ENCODE measurements at places on chromosomes 5 and 9. TPM values are rescaled to one million over a fixed set of nuclear protein-coding genes. Genes with fewer than 3 reads are reported as not detected.

DNA sequence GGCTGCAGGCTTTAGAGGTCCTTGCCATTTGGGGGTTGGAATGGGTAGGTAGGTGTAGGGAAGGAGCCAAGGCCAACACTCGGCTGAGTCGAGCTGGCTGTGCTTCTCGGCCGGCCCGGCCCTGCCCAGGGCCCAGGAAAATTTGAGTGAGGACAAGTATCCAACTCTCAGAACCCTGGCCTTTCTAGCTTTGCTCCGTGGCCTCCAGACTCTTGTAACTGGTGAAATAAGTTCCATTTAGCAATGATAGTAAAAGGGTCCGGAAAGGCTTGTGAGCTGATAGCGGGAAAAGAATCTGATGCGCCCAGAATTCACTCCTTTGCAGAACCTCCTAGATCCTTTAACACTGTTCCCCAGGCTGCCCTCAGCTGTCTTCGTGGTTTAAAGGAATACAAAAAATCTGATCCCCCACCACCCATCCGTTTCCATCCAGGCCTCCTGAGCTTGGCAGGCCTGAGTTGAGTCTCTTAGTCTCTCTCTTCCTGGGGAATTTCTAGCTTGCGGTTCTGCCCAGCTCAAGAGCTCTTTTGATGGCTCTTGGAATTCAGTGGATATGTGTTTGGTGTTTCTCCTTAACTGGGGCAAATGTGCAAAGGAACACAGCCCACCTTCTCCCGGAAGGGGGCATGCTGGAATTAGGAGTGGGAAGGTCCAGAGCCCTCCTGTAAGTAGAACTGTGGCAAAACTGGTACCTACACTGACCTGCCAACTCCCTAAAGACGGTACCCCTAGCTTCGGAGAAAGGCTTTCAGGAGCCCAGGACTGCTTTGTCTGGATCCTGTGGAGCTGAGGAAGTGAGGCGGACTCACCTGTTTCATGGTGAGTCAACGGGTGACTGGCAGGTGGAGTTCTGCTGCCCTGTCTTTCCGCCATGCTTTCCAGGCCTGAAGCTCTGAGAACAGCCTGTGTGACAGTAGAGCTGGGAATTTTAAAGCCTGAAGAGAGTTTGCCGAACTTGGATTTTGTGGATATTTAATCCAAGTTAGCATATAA lies 1.7 kb downstream of the DMRT3 start:
- no peak for DNase-seq

DNA sequence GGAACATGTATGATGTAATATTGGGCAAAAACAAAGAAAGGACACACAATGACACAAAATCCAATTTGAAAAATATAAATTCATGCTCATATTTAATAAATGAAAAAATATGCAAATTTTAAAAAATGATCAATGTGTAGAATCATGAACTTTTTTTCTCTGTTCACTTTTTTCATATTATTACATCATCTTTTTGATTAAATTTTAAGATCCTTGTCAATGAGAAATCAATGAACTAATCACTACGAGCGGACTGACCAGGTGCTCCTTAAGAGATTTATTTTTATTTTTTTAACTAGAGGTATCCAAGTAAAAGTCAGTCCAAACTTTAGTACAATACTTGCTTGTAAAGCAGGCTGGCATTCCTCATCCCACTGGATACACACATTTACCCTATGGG lies 174.1 kb downstream of the CDK5RAP2 start:
- DNase-seq = no peak

GRCh38 chr5:81904166-81904565 lies 67.7 kb upstream of the ATG10 start:
- no peak for DNase-seq

DNA sequence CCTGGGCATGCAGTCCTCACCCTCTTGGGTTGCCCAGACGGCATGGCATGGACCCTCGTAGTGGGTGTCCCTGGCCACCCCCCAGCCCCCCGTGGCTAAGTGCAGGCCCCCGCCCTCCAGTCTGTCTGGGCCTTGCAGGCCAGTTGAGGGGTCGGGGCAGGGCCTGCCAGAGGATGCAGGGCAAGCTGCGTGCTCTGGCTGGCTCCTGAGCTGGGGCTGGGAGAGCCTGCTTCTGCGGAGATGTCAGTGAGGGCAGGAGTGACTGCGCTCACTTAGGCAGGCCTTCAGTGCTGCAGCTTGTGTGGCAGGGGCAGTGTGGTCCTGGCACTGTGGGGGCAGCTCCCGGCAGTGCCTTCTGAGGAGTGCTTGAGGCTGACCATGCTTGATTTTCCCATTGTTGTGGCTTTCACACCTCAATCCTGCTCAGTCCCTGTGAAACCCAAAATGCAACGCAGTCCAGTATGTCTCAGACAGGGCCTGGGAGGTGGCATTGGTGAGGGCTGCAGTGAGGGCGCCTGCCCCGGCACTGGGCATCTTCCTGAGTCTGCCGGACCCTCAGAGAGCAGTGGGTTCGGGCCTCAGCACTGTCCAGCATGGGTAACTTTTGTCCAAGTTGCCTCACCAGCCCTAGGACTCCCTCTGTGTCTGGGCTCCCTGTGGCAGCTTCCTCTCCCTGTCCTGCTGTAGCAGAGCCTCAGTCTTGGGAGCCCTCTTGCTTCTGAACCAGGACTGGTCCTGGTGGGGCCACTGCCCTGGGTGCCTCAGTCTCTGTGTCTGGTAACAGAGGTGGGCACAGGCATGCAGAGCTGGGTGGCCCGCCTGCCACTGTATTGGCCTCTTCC lies 93.0 kb downstream of the PHF2 start:
- peak; percentile 6 for DNase-seq

- DNase-seq = no peak
Observed at GRCh38 chr5:172562443-172562842, 78.6 kb upstream of the NEURL1B start.

DNA sequence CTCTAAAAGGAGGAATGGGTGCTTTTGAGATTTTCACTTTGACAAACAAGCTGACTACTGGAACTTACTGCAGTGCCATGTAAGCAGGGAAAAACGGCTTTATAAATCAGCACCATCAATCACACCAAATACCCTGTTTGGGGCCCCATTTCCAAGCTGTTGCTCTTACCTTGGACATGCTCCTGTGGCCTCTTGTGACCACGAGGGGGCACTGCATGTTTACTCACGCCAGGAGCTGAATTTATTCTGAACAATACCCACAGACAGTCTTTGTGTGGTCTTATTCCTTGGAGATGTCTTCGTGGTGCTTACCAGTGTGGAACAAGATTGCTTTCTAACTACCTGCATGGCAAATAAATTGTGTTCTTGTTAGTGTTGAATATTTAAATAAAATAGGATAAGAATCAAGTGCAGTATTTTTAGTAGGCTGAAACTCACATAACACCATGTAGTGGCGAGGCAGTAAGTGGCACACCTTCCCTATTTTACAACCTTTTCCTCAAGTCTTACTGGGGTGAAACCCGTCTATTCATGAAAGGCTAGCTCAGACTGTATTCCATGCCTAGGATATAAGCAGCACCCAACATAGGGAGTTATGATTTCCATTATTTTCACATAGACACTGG lies 155.5 kb upstream of the NMUR2 start:
- peak; percentile 52 for DNase-seq

DNA sequence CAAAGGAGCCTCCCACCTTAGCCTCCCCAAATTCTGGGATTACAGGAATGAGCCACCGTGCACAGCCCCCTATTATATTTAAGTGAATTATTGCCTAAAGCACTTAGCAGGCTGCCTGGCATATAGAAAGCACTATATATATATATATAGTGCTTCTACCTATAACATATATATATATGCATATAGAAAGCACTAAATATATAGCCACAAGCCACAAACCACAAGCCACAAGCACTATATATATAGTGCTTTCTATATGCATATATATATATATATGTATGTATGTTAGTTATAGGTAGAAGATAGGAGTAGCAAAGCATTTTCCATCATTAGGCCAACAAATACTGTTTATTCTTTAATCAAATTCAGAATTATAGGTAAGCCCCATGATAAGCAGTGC lies 185.8 kb downstream of the CWC27 start:
- DNase-seq = no peak

DNA sequence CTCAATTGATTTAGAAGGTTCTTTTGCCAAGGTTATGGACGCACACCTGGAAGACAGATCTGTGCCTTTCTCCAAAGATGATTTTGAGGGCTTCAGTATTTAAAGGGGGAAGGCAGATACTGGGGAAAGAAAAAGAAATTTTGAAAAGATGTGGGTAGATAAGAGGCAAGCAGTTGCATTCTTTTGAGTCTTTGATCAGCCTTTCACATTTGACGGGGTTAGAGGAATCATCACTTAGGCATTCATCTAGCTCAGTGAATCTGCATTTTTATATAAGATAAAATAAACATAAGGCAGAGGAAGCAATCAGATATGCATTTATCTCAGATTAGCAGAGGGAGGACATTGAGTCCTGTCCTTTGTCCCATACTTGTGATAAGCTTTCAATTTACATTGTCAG lies 243.4 kb upstream of the RAI14 start:
- no peak for DNase-seq

DNA sequence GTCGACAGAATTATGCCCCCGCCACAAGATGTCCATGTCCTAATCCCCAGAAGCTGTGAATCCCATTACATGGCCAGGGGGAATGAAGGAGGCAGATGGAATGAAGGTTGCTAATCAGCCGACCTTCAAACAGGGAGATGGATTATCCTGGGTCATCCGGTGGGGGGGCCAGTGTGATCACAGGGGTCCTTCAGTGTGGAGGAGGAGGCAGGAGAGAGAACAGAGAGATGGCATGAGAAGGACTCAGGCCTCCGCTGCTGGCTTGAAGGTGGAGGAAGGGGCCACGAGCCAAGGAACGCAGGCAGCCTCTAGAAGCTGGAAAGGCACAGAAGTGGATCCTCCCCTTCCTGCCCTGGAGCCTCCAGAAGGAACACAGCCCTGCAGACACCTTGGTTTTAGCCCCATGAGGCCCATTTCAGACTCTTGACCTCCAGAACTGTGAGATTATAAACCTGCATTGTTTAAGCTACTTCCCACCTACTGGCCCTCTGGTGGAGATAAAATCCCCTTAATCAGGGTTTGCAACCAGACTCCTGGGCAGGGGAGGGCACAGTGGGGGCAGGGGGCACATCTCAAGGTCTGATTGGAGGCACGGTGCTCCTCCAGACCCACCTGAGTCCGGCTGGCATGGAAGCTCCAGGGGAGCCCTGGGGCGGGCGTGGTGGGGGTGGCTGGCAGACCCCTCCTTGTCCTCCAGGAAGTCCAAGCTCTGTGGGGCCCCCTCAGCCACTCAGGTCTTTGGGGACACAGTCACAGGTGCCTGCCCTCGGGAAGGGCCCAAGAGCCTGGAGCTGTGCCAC lies 13.8 kb downstream of the PTGES2 start:
- no peak for DNase-seq

Gene GDA
- total RNA-seq = 5.8 TPM

Gene FOXI1
- not detected for total RNA-seq

Gene PCDHA11
- 10.0 TPM for total RNA-seq

Gene FBP1
- total RNA-seq = 6.0 TPM

Gene HMCN2
- 0.26 TPM for total RNA-seq

Measured in progenitor cell of endocrine pancreas (in vitro differentiated cells).